Sigmoid colon (tissue), 7 donors: ENCODE measurements at places on chromosomes 11 and 22. TPM values are rescaled to one million over a fixed set of nuclear protein-coding genes. Genes with fewer than 3 reads are reported as not detected.

PAX6 gene
- polyA plus RNA-seq, result not detected

OR8G1 gene
- not detected for polyA plus RNA-seq

MYBPC3 gene
- 1.4 TPM for polyA plus RNA-seq

OR2AG1 gene
- polyA plus RNA-seq, result not detected

SCGB1D2 gene
- not detected for polyA plus RNA-seq

MYRF gene
- 6.4 TPM for polyA plus RNA-seq

SLC16A8 gene
- polyA plus RNA-seq, result not detected

KCNK4 gene
- not detected for polyA plus RNA-seq

MFRP gene
- not detected for polyA plus RNA-seq

C11orf16 gene
- not detected for polyA plus RNA-seq

CYP2D6 gene
- polyA plus RNA-seq, result 1.6 TPM

DGCR6 gene
- 0.60 TPM for polyA plus RNA-seq

CNGA4 gene
- polyA plus RNA-seq, result not detected

GLYATL1 gene
- polyA plus RNA-seq, result 0.74 TPM

DNAL4 gene
- polyA plus RNA-seq, result 25.8 TPM

BCO2 gene
- polyA plus RNA-seq, result 3.2 TPM

TRIM48 gene
- not detected for polyA plus RNA-seq

MICAL3 gene
- 36.3 TPM for polyA plus RNA-seq

CBLIF gene
- polyA plus RNA-seq, result not detected

HSPB2 gene
- polyA plus RNA-seq, result 3.6 TPM

C11orf52 gene
- polyA plus RNA-seq, result 6.3 TPM

LRRC75B gene
- 2.5 TPM for polyA plus RNA-seq

NDUFS3 gene
- polyA plus RNA-seq, result 229 TPM

VPREB1 gene
- polyA plus RNA-seq, result not detected

PDGFB gene
- polyA plus RNA-seq, result 2.4 TPM

OR52H1 gene
- polyA plus RNA-seq, result 0.09 TPM

TSKU gene
- 23.4 TPM for polyA plus RNA-seq

E2F8 gene
- polyA plus RNA-seq, result 0.60 TPM

ANGPTL5 gene
- 0.60 TPM for polyA plus RNA-seq
